NCI-H510A (cell line): ENCODE measurements at places on chromosomes 13 and 19.

DNA sequence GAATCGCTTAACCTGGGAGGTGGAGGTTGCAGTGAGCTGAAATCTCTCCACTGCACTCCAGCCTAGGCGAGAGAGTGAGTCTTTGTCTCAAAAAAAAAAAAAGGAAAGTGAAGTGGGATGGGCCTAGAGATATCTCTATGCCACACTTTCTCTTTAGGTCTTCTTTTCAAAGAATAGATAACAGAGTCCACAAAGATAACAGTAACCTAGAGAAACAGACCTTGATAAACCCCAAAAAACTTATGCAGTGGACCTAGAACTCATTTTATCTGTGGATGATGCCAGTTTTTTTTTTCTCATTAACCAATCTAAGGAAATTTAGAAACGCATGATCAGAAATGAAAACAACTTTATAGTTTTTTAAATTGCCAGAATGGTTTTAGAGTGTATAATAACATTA is 227.4 kb downstream of the LHFPL6 start:
- no peak for DNase-seq

DNA sequence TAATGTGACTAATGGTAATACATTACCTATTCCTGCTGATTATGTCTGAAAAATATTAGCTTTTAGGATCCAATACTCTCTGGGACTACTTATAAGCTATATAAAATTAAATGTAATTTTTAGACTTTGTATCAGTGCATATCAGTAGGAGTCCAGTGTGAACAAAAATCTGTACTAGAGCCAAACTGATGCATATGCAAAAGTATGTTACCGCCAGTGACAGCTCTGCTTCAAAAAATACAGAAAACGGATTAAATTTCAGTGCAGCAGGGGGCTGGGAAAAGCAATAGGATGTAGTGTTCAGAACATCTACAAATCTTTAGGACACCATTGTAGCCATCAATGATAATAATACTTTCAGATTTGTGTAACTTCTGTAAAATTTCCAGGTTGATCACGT is 385.5 kb downstream of the DACH1 start:
- no peak for DNase-seq

DNA sequence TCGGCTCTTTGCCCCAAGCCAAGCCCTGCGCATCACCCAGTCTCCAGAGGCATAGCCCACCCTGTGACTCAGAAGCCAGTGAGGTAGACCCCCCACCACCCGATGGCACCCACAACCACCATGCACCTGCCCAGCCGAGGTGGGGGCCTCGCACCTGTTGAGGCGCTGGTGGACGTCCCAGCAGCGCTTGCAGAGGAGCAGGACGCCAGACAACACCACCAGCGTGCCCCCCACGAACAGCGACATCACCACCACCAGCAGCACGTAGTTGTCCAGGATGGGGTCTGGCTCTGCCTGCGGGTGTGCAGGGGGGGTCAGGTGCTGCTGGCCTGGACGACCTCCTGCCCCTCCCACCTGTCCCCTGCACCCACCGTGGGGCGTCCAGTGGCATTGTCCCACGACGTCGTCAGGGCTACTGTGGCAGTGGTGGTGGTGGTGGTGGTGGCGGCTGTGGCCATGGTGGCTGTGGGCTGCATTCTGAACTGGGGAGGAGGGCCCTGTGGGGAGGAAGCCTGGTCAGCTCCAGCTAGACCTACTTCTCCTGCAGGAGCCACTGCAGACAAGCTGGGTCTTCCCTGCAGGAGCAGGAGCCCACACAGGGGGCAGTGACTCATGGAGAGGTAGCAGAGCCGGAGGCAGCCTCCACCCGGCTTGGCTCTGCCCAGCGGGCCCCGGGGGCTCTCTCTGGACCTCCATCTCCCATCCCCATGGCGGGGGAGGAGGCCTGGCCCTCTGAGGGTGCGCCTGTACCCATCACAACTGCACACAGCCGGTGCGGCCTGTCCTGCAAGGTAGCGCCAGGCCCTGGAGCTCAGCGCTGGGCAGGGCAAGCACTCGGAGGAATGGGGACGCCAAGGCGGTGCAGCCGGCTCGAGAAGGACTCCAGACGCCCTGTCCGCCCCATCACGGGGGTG is 1.9 kb downstream of the CBARP start:
- DNase-seq = no peak

DNA sequence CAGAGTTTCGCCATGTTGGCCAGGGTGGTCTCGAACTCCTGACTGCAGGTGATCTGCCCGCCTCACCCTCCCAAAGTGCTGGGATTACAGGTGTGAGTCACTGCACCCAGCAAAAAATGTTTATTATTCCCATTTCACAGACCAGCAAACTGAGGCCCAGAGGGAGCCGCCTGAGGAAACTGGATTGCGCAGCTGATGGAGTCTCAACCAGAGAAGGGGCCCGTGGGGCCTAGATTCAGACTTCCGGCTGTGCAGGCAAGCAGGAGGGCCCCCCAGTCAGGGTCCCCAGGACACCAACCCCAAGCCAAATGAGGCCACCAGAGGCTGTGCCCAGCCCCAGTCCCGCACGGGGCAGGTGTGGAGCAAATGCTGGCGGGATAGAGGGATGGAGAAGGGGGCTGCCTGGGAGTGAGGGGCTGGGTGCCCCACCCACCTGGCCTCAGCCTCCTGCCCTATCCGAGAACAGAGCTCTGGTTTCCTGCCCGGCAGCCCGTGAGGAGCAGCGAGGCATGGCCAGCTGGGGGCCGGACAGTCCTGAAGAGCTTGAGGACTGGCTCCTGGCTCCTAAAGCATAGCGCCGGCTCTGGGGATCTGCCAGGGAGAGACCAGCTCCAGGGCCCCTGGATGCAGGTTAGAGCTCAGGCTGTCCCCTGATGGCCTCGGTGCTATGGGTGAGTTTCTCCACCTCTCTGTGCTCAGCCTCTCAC is 22.0 kb downstream of the MISP start:
- DNase-seq = no peak

- no peak for DNase-seq
Measured at GRCh38 chr19:30225676-30226463, 146.3 kb upstream of the ZNF536 start.

GRCh38 chr19:54252243-54252642 is 4.8 kb downstream of the LILRB5 start:
- no peak for DNase-seq
